ENCODE measurements at places on chromosomes 6 and 20.

- no peak for DNase-seq
Observed at GRCh38 chr20:57503035-57503658, 21.8 kb downstream of the CTCFL start.

- no peak for DNase-seq
Observed at GRCh38 chr6:145276756-145277155, 458.6 kb downstream of the EPM2A start.

DNA sequence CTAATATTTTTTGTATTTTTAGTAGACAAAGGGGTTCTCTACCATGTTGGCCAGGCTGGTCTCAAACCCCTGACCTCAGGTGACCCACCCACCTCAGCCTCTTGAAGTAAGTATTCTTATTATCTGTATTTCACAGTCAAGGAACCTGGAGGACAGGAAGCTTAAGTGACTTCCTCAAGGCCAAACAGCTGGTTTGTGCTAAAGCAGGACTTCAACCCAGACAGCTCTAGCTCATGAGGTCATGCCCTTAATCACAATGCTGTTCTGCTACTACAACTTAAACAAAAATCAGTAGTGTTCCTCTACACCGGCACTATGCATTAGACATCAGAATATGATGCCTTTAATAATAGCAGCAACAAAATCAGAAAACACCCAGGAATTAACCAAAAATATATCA lies 168.9 kb downstream of the ADGB start:
- DNase-seq: no peak

DNA sequence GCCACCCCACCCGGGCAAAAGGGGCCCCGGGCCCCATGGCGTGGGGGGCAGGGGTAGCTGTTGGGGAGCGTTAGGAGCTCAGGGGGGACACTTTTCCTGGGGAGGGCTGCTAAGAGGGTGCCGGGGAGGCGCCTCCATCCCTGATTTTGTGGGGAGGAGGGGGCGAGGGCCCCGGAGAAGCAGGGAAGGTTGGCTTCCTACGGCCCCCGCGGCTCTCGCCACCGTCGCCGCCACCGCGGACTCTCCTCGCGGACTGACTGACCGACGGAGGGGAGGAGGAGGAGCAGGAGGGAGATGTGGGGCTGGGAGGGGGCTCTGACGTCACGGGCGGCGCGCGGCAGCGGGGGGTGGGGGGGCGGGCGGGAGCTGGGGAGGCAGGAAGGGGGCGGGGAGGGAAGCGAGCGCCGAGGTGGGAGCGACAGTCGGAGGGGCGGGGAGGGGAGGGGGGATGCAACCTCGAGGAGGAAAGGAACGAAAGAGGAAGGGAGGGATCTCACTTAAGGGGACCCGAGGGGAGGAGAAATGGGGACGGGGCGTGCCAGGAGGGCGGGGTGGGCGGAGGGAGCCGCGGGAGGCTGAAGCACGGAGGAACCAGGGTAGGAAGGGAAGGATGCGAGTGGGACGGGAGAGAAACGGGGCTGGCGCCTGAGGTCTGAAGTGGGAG lies 5.1 kb downstream of the GABBR1 start:
- peak; percentile 35 for DNase-seq

DNA sequence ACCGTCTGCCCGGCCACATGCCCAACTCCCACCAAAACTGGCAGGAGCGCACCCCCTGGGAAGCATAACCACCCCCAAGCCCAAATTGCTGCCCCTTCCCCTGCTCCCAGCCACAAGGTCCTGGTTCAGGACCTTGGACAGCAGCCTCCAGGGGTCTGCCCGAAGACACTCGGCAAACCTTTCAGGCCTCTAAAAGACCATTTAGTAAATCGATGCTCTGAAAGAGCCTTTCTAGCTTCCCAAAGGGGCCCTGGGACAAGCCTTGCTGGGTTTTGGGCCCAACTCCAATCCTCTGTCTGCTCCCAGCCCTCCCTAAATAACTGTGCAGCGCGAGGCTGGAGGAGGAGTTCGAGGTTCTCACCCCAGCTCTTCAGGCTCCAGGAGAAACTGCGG lies 30.5 kb downstream of the GRM4 start:
- DNase-seq: peak; percentile 8

GRCh38 chr20:61989741-61990140 lies 75.9 kb downstream of the TAF4 start:
- DNase-seq: no peak

- peak; percentile 20 for DNase-seq
Observed at GRCh38 chr6:17589406-17590096, 10.6 kb upstream of the FAM8A1 start.

GRCh38 chr6:11353921-11354389 lies 121.5 kb upstream of the NEDD9 start:
- peak; percentile 51 for DNase-seq

DNA sequence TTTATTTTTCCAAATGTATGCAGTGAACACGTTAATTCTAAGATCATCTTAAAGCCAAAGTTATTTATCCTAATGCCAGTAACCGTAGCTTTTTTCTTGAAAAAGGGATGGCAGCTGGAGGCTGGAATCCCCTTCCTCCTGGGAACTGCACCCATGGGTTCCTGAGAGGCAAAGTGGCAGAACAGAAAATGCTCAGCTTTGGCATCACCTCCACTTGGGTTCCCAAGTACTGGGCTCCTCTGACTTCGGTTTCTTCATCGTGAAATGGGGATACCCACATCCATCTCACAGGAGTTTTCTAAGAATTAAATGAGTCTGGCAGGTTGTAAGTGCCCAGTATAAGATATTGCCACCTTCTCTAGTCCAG lies 6.2 kb upstream of the DDX43 start:
- no peak for DNase-seq

GRCh38 chr6:43368259-43369160 lies 937 bp downstream of the ZNF318 start:
- DNase-seq: no peak

GRCh38 chr6:13776602-13777001 lies 37.8 kb downstream of the MCUR1 start:
- no peak for DNase-seq

- no peak for DNase-seq
Observed at GRCh38 chr6:24883618-24884017, 52.1 kb downstream of the RIPOR2 start.

DNA sequence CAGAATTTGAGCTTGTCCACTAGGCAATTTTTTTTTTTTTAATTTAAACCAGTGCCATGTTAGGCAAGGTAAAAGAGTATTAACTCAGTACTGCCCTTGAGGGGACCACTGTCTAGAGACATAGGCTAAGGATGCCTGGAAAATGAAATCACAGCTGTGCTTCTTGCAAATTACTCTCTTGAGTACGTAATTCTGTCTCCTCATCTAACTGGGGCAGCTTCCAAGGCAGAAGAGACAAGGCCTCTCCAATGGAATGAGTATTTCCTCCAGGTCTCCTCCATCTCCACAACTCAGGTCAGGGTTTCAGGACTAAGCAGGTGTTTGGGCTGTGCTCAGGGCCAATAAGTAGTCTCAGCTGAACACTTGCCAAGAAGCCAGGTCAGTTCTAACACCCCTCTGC lies 33.8 kb upstream of the MRPS10 start:
- DNase-seq: no peak

GRCh38 chr6:166584155-166584554 lies 2.3 kb downstream of the RAMACL start:
- no peak for DNase-seq

DNA sequence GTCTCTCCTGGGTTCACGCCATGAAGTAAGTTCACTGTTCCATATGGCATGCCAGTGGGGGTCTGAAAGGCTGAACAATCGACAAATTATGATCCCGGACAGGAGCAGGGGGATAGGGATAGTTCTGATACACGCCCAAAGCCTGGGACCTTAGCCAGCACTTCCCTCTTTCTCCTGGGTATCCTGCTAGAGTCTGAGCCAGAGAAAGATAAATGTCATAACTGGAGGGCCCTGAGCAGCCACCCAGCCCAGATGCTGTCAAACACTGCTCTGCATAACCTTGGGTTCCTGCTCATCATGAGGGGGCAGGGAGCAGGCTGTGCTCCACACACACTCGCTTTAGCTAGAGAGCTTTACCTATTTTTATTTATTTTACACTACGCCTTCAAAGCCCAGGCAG lies 12.3 kb downstream of the EDEM2 start:
- DNase-seq: no peak

DNA sequence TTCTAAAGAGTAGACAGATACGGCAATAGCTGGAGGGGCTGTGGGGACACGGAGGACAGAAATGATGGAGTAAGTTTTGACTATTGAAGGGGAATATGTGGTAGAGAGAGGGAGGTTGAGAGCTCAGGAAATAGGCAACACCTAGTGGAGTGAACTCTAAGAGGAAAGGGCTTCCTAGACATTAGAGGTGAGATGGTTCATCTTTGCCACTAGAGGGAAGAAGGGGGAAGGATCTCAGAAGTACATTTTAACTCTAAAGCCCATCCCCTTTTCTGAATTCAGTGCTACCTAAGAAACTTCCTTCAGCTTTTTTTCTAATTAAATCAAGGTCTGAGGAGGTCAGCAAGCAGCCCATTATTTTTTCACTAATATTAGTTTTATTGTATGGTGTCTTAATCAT lies 689.4 kb upstream of the MAP3K7 start:
- DNase-seq: no peak

DNA sequence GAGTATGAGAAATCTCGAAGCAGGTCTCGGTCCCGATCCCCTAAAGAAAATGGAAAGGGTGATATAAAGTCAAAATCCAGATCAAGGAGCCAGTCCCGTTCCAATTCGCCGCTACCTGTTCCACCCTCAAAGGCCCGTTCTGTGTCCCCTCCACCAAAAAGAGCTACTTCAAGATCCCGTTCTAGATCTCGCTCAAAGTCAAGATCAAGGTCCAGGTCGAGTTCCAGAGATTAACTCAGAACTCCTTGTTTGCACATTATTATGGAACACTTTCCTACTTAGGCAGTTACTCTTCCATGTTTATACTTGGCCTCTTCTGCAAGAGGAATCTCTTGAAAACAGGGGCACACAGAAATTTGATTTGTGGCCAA lies 3.1 kb downstream of the SRSF6 start:
- DNase-seq: no peak

Measured in T-cell (primary cell).